Panc1 (cell line): ENCODE measurements at places on chromosomes 3 and 15.

DNA sequence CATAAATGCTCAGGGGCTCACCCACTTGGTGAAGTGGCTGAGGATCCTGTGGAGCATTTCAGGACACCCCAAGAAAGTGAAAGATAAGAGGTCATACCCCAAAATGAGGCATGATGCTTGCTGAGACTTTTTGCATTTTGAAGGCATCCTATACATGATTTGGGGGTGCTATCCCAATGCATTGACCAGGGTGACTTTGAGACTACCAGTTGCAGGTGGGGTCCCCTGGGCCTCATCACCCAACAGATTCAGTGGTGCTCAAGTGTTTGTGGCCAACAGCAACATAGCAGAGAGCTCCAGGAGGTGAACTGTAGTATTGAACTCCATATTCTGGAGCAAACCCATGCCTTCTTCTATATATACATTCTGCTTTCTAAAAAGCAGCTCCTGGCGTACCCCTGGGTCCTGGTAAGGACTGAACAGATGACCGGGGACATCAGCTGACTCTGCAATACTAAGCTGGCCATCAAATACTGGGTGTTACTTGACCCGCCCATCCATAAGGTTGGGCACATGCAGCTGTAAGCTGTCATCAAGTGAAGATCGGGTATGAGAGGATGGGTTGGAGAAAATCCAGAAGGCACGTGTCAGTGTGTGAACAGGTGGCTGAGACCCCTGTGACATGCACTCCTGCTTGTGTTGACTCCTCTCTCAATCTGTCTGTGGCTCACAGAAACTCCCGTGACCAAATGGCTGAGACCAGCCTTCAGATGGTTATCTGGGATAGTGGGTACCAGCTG lies 143.3 kb downstream of the KLF13 start:
- no peak for DNase-seq

DNA sequence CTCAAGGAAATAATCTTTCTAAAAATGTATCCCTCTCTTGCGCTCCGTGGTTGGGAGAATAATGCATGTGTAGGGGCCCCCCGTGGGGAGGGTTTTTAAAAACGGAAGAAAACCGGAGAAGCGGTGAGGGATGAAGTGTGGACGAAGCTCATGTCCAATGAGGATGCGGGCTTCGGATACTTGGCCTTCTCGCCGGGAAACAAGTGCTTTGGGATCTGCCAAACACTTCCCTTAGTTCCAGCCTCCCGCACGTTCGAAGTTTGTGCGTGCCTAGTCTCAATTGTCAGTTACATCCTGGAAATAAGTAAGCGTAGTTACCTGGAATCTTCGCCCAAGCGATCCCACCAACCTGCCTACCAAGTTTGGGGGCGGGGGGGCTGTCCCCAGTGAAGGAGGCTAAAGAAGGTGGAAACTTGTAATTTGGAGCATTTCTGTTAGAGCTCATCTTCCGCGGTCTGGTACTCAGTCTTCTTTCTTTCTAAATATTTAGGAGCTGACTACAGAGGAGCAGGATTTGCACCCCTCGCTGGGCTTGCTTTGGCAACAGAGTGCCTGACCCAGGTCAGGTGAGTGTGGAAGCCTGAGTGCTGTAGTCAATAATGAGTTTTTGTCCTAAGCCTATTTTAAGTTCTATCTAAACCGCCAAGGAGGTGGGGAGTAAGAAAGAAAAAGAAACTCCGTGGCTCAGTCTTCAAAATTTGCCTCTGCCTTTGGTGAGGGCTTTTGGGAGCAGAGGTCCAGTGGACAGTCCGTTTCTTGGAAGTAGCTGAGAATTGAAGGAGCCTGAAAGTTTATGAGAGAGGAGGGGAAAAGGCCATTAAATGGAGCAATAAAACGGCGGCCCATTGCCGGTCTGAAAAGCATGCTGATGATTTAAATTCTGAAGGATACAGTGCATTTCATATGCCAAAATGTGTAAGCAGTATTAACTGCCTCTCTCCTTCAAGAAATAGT lies 1.1 kb downstream of the ITPR1 start:
- no peak for DNase-seq

DNA sequence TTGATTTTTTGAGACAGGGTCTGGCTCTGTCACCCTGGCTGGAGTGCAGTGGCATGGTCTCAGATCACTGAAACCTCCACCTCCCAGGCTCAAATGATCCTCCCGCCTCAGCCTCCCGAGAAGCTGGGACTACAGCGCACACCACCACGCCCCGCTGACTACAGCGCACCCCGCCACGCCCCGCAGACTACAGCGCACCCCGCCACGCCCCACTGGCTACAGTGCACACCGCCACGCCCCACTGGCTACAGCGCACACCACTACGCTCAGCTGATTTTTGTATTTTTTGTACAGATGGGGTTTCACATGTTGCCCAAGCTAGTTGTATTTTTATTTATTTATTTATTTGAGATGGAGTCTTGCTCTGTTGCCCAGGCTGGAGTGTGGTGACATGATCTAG lies 35.6 kb downstream of the SLC51A start:
- no peak for DNase-seq

DNA sequence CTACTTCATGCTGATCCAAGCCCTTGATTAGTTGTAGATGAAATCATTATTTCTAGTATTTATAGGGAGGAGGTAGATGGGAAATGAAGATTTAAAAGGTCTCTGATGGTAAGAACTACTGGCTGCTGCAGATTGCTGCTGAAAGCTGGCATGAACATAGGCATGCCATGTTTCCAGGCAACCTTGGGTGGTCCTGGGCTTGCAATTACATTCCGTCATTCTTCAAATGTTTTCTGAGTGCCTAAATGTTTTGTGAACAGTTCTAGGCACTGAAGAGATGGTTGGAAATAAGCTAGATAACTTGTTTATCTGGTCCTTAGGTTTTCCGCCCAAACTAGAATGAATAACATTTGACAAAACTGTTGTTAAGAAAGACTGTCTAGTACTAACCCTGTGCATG lies 95.8 kb downstream of the KCNAB1 start:
- DNase-seq = no peak

DNA sequence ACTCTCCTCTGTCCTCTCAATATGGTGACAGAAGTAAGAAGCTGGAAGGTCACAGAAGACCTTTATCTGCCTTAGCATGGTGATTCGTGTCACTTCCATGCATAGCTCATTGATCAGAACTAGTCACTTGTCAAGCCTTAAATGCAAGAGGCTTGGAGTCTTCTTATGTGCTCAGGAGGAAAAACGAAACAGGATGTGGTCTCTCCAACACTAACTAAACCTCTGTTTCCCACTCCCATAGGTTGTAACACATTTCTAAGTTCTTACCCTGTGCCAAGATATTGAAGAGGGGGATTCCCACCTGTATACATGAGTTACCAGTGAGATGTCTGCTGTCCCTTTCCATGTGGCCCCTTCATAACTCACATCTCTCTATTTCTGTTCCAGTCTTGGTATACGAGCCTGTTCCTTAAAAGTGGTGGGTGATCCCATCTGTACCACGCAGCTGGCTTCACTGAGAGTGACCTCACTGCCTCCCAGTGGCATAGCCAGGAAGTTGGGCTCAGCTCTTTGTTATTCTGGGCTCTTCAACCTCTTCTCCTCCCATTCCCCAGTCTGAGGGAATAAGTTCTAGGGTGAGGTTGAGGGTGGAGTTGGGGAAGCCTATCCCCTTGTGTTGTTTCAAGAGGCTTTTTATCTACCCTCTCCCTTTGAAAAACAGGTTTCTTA lies 203.2 kb upstream of the PPP2R3A start:
- no peak for DNase-seq

DNA sequence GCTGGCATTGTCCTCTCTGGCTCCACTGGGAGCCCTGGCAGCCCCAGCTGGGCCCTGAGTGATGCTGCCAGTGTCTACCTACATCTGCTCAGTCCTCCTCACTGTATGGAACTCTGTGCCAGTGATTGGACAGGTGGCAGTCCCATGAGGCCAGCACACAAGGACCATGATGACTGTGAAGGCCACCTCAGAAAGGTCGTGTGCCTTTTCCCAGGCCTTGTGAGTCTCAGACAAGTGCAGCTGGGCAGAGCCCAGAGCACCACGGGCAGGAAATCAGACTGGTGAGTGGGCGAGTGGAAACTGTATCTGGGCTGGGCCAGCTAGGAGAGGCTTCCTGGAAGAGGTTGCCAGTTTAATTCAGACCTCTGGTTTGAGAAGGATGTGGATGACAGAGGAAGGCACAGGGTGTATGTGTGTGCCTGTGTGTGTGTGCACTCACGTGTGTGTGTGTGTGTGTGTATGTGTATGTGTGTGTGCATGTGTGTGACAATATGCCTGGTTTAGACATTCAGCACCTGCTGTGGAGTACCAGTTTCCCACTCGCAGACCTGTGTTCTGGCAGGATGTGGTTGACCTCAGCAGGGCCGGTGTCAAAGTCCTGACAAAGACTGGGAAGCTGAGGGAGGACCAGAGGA lies 7.0 kb downstream of the MAPKAPK3 start:
- no peak for DNase-seq
